Substantia nigra (tissue), 51 donors: ENCODE measurements at places on chromosomes 7 and 10.

- DNase-seq, result no peak
These were observed 151.1 kb downstream of the SORCS1 start for GRCh38 chr10:107013258-107014006.

- DNase-seq, result no peak
These were observed 62.7 kb downstream of the SHH start for GRCh38 chr7:155749578-155749977.

- no peak for DNase-seq
These were observed 42.5 kb downstream of the MRC1 start for GRCh38 chr10:17851611-17852010.

DNA sequence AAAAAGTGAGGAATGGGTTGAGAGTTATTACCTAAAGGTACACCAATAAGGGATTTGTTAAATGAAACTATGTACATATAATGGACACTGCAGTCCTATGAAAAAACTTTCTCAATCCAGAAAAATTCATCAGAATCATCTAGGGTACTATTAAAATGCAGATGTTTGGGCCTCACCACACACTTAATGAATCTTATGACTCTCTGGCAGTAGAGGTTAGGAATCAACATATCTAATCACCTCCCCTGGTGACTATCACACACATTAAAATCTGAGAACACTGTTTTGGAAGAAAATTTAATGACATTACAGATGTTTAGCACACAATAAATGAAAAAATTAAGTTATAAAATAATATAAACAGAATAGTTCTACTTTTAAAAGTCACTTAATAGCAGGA is 32.1 kb downstream of the BAZ1B start:
- DNase-seq, result no peak

DNA sequence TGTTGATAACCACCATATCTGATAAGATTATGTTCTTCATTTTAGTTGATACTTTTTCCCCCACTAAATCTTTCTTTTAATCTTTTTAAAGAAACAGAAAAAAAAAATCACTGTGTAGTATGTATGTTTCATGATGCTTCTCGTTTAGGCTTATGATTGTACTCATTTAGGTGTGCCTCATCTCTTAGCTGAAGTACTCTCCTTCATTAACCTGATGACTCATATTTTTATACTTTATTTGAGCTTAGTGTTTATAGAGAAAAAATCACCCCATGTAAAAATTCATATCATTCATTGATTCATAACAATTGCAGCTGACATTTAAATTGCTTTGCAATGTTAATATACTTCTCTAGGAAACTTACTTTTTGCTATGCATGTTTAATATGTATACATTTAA is 158.9 kb downstream of the MLLT10 start:
- no peak for DNase-seq

DNA sequence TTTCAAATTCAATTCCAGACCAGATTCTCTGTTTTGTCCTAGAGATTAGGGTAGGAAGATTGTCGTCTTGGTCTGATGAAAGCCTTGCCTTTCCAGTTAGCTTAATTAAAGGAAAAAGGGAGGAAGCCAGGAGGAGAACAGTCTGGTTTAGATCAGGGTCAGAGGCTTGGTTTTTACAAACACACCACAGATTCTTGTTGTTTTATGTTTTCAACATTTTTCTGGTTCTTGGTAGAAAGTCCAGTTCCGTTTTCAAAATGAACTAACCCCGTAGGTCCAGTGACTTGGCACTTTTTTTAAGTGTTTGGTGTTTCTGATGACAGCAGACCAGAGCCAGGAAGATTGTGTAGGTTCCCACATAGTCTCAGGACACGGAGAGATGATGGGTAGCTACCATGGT is 167.1 kb upstream of the INHBA start:
- DNase-seq, result no peak
